Stimulated activated CD4-positive, alpha-beta T cell treated with anti-CD3 and anti-CD28 coated beads, Interleukin-15, amount 100 ng/mL, for 24 hours (primary cell): ENCODE measurements at places on chromosomes 3 and 15.

GRCh38 chr15:20295238-20295811 is 246.3 kb downstream of the GOLGA6L6 start:
- DNase-seq, result no peak

- DNase-seq, result no peak
These were observed 35.8 kb downstream of the CTNNB1 start for GRCh38 chr3:41234823-41235721.

DNA sequence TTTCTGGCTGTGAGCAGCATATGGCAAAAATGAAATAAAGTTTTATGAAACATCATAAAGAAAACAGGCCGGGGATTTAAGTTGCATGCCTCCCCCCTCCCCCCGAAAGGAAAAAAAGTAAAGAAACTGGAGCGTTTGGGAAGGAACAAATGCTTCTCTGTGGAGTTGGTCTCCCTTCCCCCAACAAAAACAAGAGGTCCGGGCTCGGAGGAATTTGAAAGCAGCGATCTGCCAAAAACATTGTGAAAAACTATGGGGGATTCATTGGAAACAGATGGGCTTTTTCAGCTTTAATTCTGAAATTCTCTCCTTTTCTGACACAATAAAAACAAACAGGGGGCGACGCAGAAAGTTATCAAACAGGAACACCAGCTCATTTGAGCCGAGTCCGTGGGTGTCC is 17.0 kb downstream of the RGMA start:
- no peak for DNase-seq

- no peak for DNase-seq
These were observed 284.2 kb downstream of the ROBO2 start for GRCh38 chr3:77324105-77324504.

DNA sequence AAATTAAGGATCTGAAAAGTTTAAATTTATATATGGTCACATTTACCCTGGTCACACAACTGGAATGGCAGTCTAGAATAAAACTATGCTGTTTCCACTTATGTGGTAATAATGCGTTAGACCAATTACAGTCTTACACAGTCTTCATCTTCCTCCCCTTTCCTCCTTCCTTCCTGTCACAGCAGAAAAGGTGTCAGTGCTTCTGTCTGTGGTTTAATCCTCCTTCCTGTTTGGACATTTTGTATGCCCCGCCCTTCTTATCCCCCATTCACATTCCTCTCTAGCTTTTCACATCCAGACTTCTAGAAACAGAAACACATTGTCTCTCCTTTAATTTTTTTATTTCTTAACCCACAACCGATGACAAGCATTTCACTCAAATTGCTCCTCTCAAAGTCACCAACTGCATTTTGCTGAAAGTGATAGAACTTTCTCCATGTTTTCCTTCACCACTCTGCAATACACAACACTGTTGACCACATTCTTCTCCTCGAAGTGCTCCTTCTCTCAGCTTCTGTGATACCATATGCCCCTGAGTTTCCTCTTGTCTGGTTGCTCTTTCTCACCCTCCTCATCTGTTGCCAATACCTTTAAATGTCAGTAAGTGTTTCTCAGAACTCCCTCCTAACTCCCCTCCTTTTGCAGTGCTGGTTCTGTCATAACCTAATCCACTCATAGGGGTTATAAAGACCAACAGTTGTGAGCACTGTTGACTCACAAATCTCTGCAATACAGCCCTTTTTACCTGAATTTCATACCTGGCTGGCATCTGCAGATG is 271.6 kb downstream of the UBE2E2 start:
- DNase-seq, result no peak

DNA sequence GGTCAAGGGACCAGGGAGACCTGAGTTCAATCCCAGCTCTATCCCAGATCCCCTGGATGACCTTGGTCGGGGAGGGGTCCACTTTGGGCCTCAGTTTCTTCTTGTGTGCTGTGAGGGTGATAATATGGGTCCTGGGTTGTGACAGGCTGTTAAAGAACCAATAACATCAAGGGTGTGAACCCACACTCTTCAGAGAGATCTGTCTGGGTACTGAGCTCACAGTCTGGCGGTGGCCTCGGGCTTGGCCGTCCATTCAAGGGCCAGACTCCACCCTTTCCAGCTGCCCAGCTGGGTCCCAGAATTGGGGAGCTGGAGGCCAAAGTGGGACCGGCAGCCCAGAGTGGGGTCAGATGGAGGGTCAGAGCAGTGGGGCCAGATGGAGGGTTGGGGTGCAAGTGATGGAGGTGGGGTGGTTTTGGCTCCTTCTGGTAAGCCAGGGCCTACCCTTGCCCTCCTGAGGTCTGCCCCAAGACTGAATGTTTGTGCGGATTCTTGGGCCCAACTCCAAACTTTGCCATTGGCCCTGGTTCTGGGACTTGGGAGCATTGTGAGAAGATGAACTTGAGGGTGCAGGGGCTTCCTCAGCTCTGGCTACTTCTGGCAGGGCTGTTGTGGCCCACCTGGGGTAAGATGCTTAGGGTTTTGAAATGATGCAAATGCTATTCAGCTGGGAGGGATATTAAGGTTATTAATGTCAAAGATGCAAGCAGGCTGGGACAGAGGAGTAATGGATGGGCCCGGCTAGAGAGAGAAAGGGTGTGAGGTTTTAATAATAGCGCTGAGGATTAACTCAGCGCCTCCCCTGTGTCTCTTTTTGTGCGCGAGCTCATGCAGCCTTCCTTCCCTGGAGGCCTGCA is 1.5 kb downstream of the CORO2B start:
- no peak for DNase-seq

- DNase-seq, result no peak
These were observed 31.6 kb downstream of the GOLGA6L2 start for GRCh38 chr15:23415321-23415865.

GRCh38 chr3:16308727-16309126 is 43.7 kb downstream of the OXNAD1 start:
- no peak for DNase-seq

GRCh38 chr3:71487418-71487817 is 96.1 kb downstream of the FOXP1 start:
- no peak for DNase-seq

- DNase-seq, result no peak
These were observed 270.4 kb downstream of the NAALADL2 start for GRCh38 chr3:175129571-175129970.

DNA sequence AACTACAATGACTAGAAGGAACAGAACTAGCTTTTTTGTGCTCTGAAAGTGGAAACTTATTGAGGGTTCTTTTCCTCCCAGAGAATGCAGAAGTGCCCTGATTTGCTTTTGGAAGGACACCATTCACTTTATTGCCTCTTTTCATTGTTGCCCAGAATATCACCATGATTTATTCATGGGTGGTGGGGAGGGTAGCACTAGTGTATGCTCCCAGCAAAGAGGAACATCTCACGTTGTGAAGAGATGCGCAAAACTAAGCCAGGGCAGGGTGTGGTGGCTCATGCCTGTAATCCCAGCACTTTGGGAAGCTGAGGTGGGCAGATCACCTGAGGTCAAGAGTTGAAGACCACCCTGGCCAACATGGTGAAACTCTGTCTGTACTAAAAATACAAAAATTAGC is 31.4 kb downstream of the FLNB start:
- DNase-seq, result no peak

DNA sequence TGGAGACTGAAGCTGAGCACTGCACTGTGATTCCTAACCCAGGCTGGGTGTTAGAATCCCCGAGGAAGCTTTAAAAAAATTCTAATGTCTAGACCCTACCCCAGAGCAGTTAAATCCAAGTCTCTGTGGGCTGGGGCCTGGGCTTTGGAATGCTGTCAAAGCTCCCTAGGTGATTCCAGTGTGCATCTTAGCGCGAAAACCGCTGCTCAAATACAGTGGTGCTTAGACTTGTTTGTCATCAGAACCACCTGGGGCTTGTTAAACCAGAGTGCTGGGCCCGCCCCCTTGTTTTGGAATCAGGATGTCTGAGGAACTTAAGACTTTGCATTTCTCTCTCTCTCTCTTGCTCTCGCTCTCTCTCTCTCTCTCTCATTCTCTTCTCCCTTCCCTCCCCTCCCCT is 20.7 kb downstream of the RHCG start:
- no peak for DNase-seq
